Inflammatory macrophage treated with lipopolysaccharide for 1 hour (primary cell): ENCODE measurements at places on chromosomes 11 and 22.

DNA sequence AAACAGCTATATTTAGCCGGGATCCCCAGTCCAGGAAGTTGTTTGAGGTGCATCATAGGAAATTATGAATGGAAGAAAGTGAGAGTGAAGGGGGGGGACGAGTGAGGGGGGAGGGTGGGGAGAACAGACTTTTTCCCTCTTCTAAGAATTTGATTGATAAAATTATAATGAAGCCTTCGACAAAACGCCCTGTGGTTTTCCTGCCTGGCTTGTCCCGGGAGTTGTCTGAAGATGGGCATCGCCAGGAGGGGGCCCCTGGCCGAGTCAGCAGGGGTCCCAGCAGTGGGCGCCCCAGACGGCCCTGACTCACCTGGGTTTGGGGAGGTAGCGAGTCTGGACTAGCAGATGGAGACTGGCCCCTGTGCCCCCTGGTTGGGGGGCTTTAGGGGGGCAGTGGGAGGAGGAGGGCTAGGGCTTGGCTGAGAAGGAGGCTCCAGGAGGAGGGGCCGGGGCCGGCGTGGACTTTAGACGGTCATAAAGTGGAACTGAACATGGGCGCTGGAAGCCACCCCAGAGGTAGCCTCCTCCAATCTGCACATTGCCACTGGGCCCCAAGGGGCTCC lies 336 bp upstream of the LIF start:
- DNase-seq: no peak

- no peak for DNase-seq
Measured at GRCh38 chr11:8067929-8068575, 13.0 kb upstream of the TUB start.

DNA sequence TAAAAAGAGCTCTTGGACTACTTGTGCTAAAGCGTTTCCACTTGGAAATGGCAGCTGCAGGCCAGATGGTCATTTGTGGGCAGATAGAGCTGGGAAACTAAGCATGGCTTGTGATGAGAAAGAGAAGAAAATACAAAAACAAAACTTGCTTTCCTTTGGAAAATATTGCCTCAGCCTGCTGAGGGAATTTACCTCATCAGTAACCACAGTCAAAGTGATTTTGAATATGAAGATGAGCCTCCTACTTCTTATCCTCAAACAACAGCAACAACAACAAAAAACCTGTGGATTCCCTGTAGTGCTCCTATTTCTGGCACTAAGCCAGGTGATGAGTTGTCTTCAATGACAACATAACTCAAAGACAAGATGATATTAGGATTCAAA lies 62.7 kb upstream of the FIBIN start:
- DNase-seq: no peak

- no peak for DNase-seq
Measured at GRCh38 chr11:42620796-42621195, 691.0 kb upstream of the API5 start.

DNA sequence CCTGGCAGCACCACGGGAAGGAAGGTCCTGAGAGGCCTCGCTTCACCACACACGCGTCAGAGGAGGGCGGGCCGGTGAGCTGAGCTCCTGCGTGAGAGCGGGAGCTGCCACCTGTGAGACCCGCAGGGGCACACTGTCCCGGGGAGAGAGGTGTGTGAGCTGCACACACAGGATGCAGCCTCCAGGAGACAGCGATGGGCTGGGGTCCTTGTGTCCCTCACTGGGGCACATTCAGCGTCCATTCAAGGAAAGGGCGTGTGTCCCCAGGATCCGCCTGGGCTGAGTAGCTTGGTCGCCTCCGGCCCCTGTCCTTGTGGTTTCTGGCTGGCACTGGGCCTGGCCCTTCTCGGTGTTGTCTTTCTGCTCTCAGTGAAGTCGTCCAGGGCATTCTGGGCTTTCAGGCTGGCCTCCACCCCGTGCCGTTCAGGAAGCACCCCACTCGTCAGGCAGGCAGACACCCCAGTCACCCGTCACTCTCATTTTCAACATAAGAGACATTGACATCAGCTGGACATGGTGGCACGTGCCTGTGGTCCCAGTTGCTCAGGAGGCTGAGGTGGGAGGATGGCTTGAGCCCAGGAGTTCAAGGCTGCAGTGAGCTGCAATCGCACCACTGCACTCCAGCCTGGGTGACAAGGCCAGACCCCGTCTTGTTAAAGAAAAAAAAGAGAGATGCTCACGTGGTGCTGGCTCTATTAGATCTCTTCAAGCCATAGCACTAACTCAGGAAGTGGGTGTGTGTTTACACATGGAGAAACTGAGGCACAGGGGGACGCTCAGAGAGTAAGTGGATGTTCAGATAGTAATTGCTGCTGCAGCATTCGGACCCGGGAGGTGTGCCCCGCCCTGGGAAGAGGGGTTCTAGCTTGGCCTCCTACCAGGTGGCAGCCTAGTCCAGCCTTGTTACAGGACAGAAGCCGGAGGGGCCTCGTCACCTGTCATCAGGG lies 1081.6 kb downstream of the BRD1 start:
- DNase-seq: no peak

- DNase-seq: no peak
Measured at GRCh38 chr11:123578778-123579481, 75.5 kb downstream of the SCN3B start.

DNA sequence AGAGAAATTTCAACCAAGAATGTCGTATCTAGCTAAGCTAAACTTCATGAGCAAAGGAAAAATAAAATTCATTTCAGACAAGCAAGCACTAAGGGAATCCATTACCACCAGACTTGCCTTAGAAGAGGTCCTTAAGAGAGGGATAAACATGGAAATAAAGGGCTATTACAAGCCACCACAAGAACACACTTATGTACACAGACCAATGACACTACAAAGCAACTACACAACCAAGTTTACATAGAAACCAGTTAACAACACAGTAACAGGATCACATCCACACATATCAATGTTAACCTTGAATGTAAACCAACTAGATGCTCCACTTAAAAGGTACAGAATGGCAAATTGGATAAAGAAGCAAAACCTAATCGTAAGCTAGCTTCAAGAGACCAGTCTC lies 38.0 kb downstream of the TMEM123 start:
- no peak for DNase-seq

GRCh38 chr11:37788141-37788877 lies 1190.3 kb upstream of the RAG2 start:
- no peak for DNase-seq

GRCh38 chr11:101434026-101434643 lies 149.7 kb downstream of the TRPC6 start:
- no peak for DNase-seq

DNA sequence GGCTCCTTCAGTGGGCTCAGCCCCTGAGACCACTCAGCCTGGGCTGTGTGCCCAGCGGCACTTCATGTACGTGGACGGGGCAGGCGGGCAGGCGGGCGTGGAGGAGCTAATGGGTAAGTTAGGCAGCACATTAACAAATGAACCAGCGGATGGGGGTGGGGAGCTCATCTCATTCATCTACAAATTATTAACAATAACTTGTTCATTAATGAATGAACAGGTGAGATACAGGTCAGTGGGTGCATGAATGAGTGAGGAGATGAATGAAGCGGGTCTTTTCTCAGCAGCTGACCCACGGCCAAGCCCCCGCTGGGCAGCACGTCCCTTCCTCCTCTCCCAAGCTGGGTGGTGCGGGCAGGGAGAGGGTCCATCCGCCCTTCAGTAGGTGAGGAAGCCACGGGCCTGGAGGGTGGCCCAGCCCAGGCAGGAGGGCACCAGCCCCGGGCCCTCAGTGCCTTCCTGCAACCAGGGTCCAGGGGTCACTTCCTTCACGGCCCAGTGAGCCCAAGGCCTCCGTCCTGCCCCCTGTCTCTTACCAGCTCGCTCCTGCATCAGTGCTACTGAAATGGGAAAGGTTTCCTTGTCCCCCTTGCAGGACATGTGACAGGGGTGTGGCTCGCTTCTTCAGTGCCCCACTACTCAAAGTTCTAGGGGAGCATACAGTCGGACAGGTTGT lies 60.5 kb upstream of the KCNQ1OT1 start:
- DNase-seq: no peak

- no peak for DNase-seq
Measured at GRCh38 chr22:29312218-29313125, 3.0 kb downstream of the RASL10A start.

GRCh38 chr11:44029977-44030911 lies 17.5 kb upstream of the ACCSL start:
- DNase-seq: no peak

GRCh38 chr22:35258191-35258988 lies 1.1 kb downstream of the HMGXB4 start:
- no peak for DNase-seq

DNA sequence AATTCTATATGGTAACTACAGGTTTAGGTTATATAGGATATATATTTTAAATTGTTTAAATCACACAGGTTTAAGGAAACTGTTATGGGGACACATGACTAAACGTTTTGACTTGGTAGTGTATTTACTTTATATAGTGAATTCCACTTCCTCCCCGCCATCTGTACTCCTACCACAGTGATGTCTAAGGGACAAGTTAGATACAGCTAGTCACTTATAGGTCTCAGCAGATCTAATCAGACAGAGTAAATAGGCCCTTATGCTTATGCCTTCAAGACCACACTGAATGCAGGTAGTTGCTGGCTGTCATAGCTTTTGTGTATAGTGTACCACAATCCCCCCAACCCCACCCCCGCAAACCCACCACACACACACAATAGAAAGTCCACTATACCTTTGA lies 8.2 kb downstream of the SESN3 start:
- DNase-seq: no peak

- DNase-seq: peak; percentile 61
Measured at GRCh38 chr22:46262449-46263215, 511 bp downstream of the PKDREJ start.

DNA sequence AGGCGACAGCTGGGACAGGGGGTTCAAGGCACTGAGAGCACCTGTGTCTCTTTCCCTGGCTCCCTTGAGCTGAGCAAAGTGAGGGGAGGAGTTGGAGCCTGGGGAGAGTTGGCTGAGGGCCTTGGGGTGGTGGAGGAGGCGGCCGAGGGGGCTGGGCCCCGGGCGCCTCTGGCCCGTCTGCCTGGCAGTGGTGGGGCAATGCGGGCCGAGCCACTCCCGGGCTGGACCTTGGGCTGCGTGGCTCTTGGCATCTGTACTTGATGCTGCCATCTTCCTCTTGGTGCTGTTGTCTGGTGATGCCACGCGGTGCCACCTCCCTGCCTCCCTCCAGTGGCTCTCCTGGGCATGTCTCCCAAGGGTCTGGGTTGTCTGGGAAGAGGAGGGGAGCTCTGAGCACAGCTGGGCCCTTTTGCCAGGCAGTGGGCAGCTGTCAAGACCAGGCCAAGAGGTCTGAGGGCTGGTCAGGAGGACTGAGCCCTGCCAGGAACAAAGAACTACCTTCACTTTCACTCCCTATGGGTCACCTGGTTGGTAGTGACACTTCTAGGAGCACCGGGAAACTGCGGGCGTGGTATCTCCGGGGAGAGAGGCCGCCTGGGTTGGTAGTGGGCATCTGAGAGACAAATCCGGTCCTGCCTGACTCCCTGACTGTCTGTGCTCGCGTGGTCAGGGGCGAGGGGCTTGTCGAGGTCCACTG lies 1.3 kb downstream of the GRIK4 start:
- no peak for DNase-seq

- DNase-seq: peak; percentile 69
Measured at GRCh38 chr11:12207384-12208150, 97.2 kb downstream of the MICAL2 start.

- no peak for DNase-seq
Measured at GRCh38 chr11:72309641-72310040, 65.7 kb upstream of the PHOX2A start.

GRCh38 chr11:5239046-5239445 lies 4.8 kb upstream of the HBD start:
- no peak for DNase-seq

DNA sequence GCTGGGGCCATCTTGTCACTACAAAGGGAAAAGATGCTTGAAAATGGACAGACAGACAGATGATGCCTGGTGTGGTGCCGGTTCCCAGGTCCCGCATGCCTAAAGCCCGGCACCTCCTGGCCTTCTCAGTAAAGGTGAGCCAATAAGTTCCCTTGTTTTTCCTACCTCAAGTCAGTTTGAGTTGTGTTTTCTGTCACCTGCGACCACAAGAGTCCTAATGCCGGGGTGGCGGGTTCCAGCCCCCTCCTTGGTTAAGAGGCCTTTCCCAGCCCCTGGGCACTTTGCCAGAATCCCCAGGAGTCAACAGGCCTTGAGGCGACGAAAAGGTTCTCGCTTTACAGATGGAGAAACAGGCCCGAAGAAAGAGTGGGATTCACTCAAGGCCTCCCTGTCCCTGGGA lies 9.0 kb downstream of the FGF19 start:
- no peak for DNase-seq

DNA sequence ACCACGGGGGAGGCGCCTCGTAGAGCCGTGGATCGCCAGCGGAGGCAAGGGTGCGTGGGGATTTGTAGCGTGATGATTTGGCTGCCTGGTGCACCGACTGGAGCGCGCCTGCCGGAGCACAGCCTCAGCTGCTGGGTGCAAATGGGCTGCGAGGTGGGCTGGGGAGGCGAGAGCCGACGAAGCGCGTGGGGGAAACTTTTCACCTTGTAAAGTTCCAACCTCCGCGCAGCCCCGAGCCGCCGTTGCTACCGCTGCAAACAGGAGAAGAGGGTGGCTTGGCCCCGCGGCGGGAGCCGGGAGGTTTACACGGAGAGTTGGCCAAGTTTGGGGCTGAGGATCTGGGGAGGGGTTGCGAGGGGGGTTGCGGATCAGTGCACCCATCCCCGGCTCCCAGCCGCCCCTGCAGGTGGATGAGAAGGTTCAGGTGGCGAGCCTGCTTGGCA lies 528 bp downstream of the FAT3 start:
- no peak for DNase-seq

GRCh38 chr11:13850231-13851005 lies 112.1 kb upstream of the SPON1 start:
- peak; percentile 35 for DNase-seq

- no peak for DNase-seq
Measured at GRCh38 chr22:32236970-32237369, 18.2 kb downstream of the SLC5A4 start.

DNA sequence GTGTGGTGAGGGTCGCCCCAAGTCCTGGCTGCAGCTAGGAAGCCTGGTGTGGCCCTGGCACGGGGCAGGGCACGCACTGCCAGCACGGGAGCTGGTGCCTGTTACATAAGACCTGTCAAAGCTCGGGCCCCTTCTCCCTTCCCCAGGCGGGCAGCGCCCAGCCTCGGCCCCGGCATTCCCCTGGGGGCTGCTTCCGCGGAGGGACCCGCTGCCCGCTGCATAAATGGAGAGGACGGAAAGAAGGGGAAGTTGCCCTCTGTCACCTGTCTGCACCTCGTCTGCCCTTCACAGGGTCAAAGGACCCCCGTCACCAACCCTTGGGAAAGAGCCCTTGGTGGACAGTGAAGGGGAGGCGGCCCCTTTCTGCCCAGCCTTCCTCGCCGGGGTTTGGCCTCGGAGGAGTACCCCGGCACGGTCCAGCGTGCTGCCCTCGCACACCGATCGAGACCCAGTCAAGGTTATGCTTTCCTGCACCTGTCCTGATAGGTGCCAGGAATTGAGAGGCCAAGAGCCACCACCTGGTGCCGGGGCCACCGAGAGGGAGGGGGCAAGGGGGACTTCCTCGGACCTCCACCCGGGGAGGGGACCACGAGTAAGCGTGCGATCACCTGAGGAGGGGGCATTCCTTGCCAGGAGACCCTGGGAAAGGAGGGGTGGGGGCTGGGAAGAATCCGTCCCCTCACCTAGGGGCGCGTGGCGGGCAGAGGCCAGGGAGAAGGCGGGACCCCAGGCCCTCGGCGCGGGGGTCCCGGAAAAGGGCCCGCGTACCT lies 16.8 kb upstream of the MFRP start:
- no peak for DNase-seq

- no peak for DNase-seq
Measured at GRCh38 chr11:117385471-117385870, 57.8 kb downstream of the CEP164 start.

GRCh38 chr22:31218565-31219262 lies 6.6 kb downstream of the LIMK2 start:
- no peak for DNase-seq
